Lower lobe of right lung (tissue), 2 donors: ENCODE measurements at places on chromosomes 4 and X. TPM values are rescaled to one million over a fixed set of nuclear protein-coding genes. Genes with fewer than 3 reads are reported as not detected.

DNA sequence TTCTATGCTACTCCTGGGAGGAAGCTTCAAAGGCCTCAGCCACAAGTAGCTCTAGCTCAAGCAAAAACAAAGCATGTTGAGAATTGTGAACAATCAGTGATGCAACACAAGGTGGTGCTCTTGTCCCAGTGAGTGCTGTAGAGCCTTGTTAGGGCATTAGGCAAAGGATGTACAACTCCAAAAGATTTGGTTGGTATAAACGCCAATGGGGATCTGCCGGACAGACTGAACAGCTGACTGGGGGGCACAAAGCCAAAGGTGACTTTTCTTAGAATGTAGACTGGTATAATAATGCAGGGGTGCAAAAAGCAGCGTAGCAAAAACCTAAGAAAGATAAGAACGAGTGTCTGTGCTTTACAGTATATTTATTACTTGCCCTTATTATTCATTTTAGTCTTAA is 62.6 kb upstream of the ALB start:
- no peaks in the 10 kb centered on the region for H3K27me3 ChIP-seq
- H3K4me3 ChIP-seq, result no peak overlapping the region
- H3K4me1 ChIP-seq, result no peaks in the 10 kb centered on the region
- no peaks in the 10 kb centered on the region for H3K36me3 ChIP-seq

- H3K36me3 ChIP-seq, result no peaks in the 10 kb centered on the region
- no peak for DNase-seq
- no peaks in the 10 kb centered on the region for H3K4me1 ChIP-seq
- no peaks in the 10 kb centered on the region for H3K27me3 ChIP-seq
Measured at GRCh38 chr4:123699880-123700771, 303.5 kb downstream of the SPRY1 start.

SLC6A8 gene
- 7.1 TPM for total RNA-seq

CORIN gene
- 3.9 TPM for total RNA-seq

SMPX gene
- total RNA-seq, result not detected

POU4F2 gene
- not detected for total RNA-seq
